Sigmoid colon (tissue), 7 donors: ENCODE measurements at places on chromosomes 4 and X. TPM values are rescaled to one million over a fixed set of nuclear protein-coding genes. Genes with fewer than 3 reads are reported as not detected.

- no peaks in the 10 kb centered on the region for H3K4me1 ChIP-seq
- peaks cover 6% of the 10 kb centered on the region for H3K36me3 ChIP-seq
- H3K4me3 ChIP-seq: no peak overlapping the region
- DNase-seq: no peak
Observed at GRCh38 chr4:120886191-120886590, 36.3 kb downstream of the PRDM5 start.

The HTN1 gene
- total RNA-seq: not detected

DNA sequence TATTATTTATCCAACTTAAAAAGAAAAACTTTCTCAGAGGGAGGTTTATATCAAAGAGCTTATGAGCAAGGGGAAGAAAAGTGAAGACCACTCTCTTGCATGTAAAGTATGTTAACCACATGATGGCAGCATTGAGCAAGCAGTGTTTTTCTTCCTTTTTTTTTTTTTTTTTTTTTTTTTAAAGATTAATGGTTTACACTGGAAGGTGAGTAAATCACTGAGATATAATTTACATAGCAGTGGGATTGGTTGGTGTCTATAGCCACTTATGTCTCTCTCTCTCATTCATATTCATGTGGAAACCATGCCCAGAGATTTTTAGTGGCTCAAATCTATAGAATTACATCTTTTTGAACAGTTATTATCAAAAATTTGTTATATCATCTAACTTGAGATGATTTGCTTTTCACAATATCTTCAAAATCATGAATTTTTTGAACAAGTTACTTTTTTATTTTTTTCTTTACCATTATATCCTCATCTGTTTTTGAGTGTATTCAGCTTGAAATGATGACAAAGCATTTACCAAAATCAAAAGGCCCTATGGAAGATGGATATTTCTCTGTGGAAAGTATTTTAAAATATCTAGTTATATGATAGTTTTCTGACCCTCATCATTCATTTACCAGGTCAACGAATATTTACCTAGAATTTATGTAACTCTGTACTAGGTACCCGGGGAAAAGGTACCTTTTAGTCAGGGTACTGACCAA lies 31.6 kb downstream of the MTHFD2L start:
- H3K36me3 ChIP-seq: no peaks in the 10 kb centered on the region
- no peak overlapping the region for H3K27ac ChIP-seq
- H3K27me3 ChIP-seq: no peaks in the 10 kb centered on the region
- no peak overlapping the region for H3K4me3 ChIP-seq
- H3K4me1 ChIP-seq: no peaks in the 10 kb centered on the region
- DNase-seq: no peak

The F11 gene
- total RNA-seq: not detected

The UGT2A1 gene
- not detected for total RNA-seq

GRCh38 chrX:94633237-94633636 lies 959.2 kb downstream of the FAM133A start:
- no peaks in the 10 kb centered on the region for H3K36me3 ChIP-seq
- DNase-seq: no peak
- no peaks in the 10 kb centered on the region for H3K4me1 ChIP-seq
- no peaks in the 10 kb centered on the region for H3K27me3 ChIP-seq

GRCh38 chr4:116243431-116243830 lies 841.9 kb downstream of the TRAM1L1 start:
- no peaks in the 10 kb centered on the region for H3K4me1 ChIP-seq
- no peak overlapping the region for H3K4me3 ChIP-seq
- H3K36me3 ChIP-seq: no peaks in the 10 kb centered on the region
- H3K27me3 ChIP-seq: no peaks in the 10 kb centered on the region
- DNase-seq: no peak
- no peak overlapping the region for H3K27ac ChIP-seq

GRCh38 chr4:83043801-83044407 lies 8.9 kb downstream of the COPS4 start:
- no peaks in the 10 kb centered on the region for H3K27me3 ChIP-seq
- H3K4me1 ChIP-seq: no peaks in the 10 kb centered on the region
- no peak for DNase-seq
- H3K4me3 ChIP-seq: no peak overlapping the region
